Breast epithelium (tissue), 4 donors: ENCODE measurements at places on chromosomes 4 and X.
A peak's percentile ranks its signal among the peaks of the same experiment; 100 is the strongest.

GRCh38 chrX:9171841-9172463 is 138.0 kb upstream of the FAM9B start:
- H3K36me3 ChIP-seq = no peaks in the 10 kb centered on the region
- no peaks in the 10 kb centered on the region for H3K4me1 ChIP-seq
- no peaks in the 10 kb centered on the region for H3K27me3 ChIP-seq
- H3K27ac ChIP-seq = no peak overlapping the region
- no peak overlapping the region for H3K4me3 ChIP-seq
- DNase-seq = no peak

- H3K27ac ChIP-seq = no peak overlapping the region
- no peaks in the 10 kb centered on the region for H3K27me3 ChIP-seq
- no peak overlapping the region for H3K4me3 ChIP-seq
- H3K36me3 ChIP-seq = no peaks in the 10 kb centered on the region
- no peak for DNase-seq
- no peaks in the 10 kb centered on the region for H3K4me1 ChIP-seq
Observed at GRCh38 chr4:140315438-140315837, 58.0 kb upstream of the SCOC start.

DNA sequence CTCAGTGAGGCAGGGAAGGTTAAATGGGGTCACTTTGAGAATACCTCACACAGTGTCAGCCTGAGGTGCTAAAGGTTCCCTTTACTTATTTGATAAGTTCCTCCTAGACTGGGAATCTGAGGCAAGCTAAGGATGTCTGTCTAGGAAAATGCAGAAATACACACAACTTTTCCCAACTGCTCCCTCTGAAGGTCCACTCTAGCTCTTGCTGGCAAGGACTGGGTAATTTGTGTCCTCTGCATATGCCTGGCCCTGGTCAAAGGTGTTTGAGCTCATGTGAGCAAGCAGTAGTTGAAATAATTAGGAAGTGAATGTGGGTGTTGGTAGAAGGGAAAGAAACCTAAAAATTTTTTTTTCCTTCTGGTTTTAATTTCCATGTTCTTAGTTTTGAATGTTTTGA is 21.3 kb downstream of the TXLNG start:
- peak overlapping the region; percentile 9 for H3K27ac ChIP-seq
- H3K4me3 ChIP-seq = no peak overlapping the region
- no peaks in the 10 kb centered on the region for H3K27me3 ChIP-seq
- no peaks in the 10 kb centered on the region for H3K4me1 ChIP-seq
- DNase-seq = no peak

GRCh38 chrX:133089411-133089810 is 7.5 kb downstream of the USP26 start:
- no peaks in the 10 kb centered on the region for H3K36me3 ChIP-seq
- H3K27ac ChIP-seq = no peak overlapping the region
- H3K27me3 ChIP-seq = peaks cover 39% of the 10 kb centered on the region
- no peaks in the 10 kb centered on the region for H3K4me1 ChIP-seq
- H3K4me3 ChIP-seq = no peak overlapping the region
- DNase-seq = no peak

- H3K27me3 ChIP-seq = no peaks in the 10 kb centered on the region
- H3K27ac ChIP-seq = no peak overlapping the region
- no peak overlapping the region for H3K4me3 ChIP-seq
- H3K4me1 ChIP-seq = no peaks in the 10 kb centered on the region
Observed at GRCh38 chr4:16505726-16506125, 279.5 kb upstream of the TAPT1 start.

- H3K4me3 ChIP-seq = no peak overlapping the region
- H3K27me3 ChIP-seq = no peaks in the 10 kb centered on the region
- DNase-seq = no peak
- no peaks in the 10 kb centered on the region for H3K36me3 ChIP-seq
- H3K4me1 ChIP-seq = no peaks in the 10 kb centered on the region
- no peak overlapping the region for H3K27ac ChIP-seq
Observed at GRCh38 chrX:63922221-63922620, 137.2 kb upstream of the ARHGEF9 start.

- H3K4me1 ChIP-seq = no peaks in the 10 kb centered on the region
- no peaks in the 10 kb centered on the region for H3K27me3 ChIP-seq
- no peak for DNase-seq
Observed at GRCh38 chr4:39181520-39181904, 817 bp upstream of the WDR19 start.

- H3K36me3 ChIP-seq = peaks cover 8% of the 10 kb centered on the region
- H3K4me1 ChIP-seq = no peaks in the 10 kb centered on the region
- no peak overlapping the region for H3K4me3 ChIP-seq
- no peak for DNase-seq
- H3K27ac ChIP-seq = no peak overlapping the region
- no peaks in the 10 kb centered on the region for H3K27me3 ChIP-seq
Observed at GRCh38 chr4:8384397-8385060, 56.0 kb downstream of the ACOX3 start.

GRCh38 chr4:75289914-75290582 is 224.2 kb downstream of the RCHY1 start:
- DNase-seq = no peak
- H3K27ac ChIP-seq = no peak overlapping the region
- no peak overlapping the region for H3K4me3 ChIP-seq
- no peaks in the 10 kb centered on the region for H3K4me1 ChIP-seq
- H3K27me3 ChIP-seq = no peaks in the 10 kb centered on the region
- H3K36me3 ChIP-seq = no peaks in the 10 kb centered on the region

DNA sequence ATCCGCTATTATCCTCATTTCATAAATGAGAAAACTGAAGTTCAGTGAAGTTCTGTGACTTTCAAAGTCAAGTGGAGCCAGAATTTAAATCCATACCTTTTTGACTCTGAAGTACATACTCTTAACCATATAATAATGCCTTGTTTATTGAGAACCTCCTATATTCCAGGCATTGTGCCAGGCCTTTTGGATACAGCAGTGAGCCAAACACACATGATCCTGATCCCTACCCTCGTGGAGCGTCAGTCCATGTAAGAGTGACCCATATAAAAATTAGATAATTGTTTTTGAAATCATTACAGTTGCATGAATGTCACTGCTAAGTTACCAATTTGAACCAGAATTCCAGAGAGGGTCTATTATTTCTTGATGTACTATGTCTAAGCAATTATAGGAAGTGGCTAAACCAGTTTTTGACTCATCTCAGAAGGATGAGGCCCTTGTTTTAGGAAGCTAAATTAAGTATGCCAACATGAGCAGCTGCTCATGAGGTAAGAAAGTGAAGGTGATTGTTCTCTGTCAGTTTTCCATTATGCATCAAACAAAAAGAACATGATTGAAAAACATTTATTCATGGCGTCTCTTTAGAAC is 289.5 kb downstream of the GLUD2 start:
- H3K4me3 ChIP-seq = no peak overlapping the region
- no peaks in the 10 kb centered on the region for H3K36me3 ChIP-seq
- peaks cover 4% of the 10 kb centered on the region for H3K27me3 ChIP-seq
- no peak for DNase-seq
- H3K27ac ChIP-seq = no peak overlapping the region

DNA sequence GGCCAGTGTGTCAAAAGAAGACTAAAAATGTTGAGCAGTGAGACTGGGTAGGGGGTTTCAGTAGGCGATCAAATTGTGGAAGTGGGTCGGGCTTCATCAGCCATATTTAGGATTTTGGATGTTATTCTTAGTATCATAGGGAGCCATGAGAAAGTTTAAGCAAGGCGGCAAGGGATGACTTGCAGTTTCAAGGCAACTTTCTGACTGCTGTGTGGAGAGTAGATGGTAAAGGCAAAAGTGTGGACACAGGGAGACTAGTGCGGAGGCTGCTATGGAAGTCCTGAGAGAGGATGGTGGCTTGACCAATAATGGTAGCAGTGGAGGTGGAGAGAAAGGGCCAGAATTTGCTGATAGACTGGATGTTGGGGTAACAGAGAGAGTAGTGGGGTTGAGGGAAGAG is 15.4 kb downstream of the GK start:
- H3K4me3 ChIP-seq = no peak overlapping the region
- H3K4me1 ChIP-seq = no peaks in the 10 kb centered on the region
- DNase-seq = no peak

GRCh38 chr4:56511098-56511497 is 5.5 kb downstream of the ARL9 start:
- H3K27ac ChIP-seq = no peak overlapping the region
- H3K4me1 ChIP-seq = no peaks in the 10 kb centered on the region
- no peaks in the 10 kb centered on the region for H3K27me3 ChIP-seq
- no peak for DNase-seq
- H3K4me3 ChIP-seq = no peak overlapping the region

DNA sequence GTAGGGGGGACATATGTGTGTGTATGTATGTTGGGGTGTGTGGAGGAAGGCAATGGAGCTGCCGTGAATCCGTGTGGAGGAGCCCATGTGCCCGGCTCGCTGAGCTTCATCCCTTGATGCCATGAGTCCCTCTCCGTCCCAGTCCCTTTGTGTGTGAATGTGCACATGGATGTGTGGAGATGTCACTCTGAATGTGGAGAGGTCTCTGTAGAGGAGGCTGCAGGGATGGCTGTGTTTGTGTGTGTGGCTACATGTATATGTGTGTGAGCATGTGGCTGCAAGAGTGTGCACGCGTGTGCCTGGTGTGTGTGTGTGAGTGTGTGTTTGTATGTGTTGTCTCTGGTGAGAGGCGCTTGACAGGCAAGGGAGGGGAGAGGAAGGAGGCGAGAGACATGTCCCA is 1.3 kb downstream of the DLG3 start:
- no peaks in the 10 kb centered on the region for H3K4me1 ChIP-seq
- no peaks in the 10 kb centered on the region for H3K36me3 ChIP-seq
- no peak overlapping the region for H3K27ac ChIP-seq
- H3K4me3 ChIP-seq = no peak overlapping the region
- DNase-seq = no peak

- no peaks in the 10 kb centered on the region for H3K36me3 ChIP-seq
- no peak overlapping the region for H3K27ac ChIP-seq
- no peak overlapping the region for H3K4me3 ChIP-seq
- no peaks in the 10 kb centered on the region for H3K4me1 ChIP-seq
- no peaks in the 10 kb centered on the region for H3K27me3 ChIP-seq
- no peak for DNase-seq
Observed at GRCh38 chr4:37760840-37761239, 65.6 kb upstream of the PGM2 start.

- no peak overlapping the region for H3K27ac ChIP-seq
- no peak overlapping the region for H3K4me3 ChIP-seq
- H3K27me3 ChIP-seq = no peaks in the 10 kb centered on the region
- H3K4me1 ChIP-seq = no peaks in the 10 kb centered on the region
- no peaks in the 10 kb centered on the region for H3K36me3 ChIP-seq
Observed at GRCh38 chr4:75634281-75634680, 4.0 kb upstream of the CDKL2 start.

- H3K4me3 ChIP-seq = no peak overlapping the region
- H3K36me3 ChIP-seq = no peaks in the 10 kb centered on the region
- no peak overlapping the region for H3K27ac ChIP-seq
- H3K4me1 ChIP-seq = no peaks in the 10 kb centered on the region
Observed at GRCh38 chrX:111387470-111388070, 24.4 kb downstream of the DCX start.

DNA sequence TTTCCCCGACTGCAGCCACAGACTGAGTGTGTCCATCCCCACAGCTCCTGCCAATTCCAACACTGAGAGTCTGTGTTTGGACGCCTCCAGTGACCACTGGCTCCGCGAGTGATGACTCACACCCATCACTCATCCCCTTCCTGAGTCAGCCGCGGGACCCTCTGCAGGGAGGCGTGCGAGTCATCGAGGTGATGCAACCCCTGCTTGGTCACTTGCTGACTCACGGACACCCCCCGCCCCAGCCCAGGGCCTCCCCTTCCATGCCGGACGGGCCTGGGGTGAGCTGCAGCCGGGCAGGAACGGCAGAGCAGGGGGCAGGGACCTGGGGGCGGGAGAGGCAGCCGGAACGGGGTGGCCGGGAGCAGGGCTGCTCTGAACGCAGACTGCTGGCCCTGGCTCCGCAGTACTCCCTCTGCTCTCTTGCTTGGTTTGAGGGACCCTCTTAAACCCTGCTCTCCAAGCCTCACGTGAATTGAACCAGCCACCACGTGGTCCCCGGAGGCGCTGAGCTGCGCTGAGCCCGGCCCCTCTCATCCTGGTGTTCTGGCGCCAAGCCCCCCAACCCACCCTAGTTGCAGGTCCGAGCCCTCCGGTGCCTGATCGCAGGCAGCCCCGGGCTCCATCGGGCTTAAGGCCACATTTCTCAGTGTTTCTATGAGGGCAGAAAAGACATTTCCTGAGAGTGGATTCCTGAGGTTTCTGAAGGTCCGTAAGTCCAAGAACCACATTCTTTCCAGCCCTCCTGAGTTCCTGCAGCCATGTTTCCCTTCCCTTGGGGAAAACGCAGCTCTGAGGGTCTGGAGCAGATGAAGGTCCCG is 32.4 kb downstream of the FGFRL1 start:
- H3K36me3 ChIP-seq = no peaks in the 10 kb centered on the region
- no peaks in the 10 kb centered on the region for H3K27me3 ChIP-seq
- peak; percentile 77 for DNase-seq
- peak overlapping the region; percentile 57 for H3K4me3 ChIP-seq
- H3K27ac ChIP-seq = peak overlapping the region; percentile 87
